ENCODE measurements at places on chromosomes 3 and 15.

- DNase-seq: no peak
Observed at GRCh38 chr3:180265551-180265950, 228.8 kb upstream of the PEX5L start.

- DNase-seq: no peak
Observed at GRCh38 chr3:43287500-43287873, 1.1 kb downstream of the SNRK start.

DNA sequence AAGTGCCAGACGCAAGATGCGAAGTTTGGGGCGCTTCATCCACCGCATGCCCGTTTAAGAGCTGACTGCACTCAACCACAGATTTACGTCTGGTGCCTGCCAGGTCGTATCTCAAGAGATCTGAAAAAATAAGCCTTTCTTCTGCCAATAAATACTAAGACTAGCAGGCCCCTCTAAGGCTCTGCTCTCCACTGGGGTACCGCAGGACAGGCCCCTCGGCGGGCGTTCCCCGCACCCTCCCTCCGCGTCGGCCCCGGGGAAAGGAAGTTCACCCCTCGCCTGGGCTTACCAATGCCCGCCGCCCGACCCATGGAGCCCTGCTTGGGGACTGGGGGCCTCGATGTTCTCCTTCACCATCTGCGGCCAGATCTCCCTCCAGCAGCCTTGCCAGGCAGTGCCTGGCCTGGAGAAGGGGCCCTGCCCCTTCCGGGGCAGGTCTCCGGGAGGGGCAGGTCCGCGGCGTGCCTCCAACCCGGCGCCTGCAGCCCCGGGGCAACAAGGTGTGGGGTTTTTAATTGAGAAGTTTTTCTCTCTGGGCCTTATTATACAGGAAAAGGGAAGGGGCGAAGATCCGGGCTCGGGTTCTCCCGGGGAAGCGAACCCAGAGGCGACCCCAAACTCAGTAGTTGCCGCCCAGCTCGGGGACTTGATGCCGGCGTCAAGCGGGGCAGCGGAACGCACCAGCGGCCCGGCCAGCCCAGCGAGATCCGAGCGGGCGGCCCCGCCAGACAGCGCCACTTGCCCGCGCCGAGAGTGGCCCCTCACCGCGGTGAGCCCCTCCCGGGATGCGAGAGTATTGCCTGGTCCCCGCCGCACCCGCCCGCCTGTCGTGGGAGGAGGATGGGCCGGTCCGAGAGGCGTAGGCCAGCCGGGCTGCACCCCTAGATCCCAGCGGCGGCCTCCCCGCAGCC is 735 bp downstream of the GOLGA8B start:
- DNase-seq: peak; percentile 51

DNA sequence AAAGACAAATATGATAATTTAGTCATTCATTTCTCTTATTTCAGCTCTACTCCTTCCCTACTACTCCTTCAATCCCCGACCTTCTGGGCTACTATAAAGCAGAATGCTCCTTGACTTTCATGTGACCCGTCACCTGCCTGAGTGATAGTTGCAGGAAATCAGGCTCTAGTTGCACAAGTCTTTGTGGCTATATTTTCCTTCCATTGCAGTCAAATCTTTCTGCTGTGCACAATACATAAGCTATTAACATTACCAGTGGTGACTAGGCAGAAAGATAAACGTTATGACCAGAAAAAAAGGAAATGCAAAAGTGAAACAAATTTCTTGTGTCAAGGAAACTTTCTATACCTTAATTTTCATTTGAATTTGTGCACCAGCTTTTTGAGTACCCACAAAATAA is 2.3 kb downstream of the SUCNR1 start:
- no peak for DNase-seq

DNA sequence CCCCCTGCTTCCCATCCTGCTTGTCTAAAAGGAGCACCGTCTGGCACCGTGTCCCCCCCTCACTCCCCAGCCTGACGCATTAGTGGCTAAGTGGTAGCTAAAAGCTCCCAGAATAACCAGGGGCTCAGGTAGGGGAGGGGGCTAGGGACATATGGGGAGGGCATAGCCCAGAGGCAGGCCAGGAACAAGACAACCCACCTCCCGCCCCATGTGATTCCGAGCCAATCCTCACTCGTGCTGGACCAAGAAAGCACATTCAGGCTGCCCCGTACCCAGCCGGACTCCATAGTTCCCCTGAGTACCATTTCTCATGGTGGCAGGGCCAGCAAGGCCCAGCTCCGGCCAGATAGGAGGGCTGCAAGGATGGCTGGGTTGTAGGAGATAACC is 11.5 kb downstream of the SEMA7A start:
- no peak for DNase-seq

DNA sequence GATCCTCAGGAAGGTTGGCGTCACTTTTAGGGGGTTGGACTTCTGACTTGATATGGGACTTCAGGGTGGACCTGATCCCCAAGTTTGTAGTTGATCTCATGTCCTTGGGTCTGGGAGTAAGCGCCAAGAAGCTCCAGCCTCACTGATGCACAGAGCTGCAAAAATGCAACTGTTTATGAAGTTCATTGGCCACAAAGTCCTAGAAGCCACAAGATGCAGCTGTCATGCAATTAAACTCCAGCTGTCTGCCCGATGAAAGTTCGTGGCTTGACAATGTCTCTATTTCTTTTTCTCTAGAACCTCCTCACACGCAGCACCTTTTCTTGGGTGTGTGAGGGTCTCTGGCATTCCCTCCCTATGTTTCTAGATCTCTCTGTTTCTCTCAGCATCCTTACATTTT is 9.2 kb upstream of the ACAN start:
- DNase-seq: no peak

All from activated T-cell treated with anti-CD3 and anti-CD28 coated beads, Interleukin-2, amount 50 U/mL, for 72 hours (primary cell).